ENCODE measurements at places on chromosomes 5 and 9.

- no peak for DNase-seq
Measured at GRCh38 chr5:173564106-173564505, 52.3 kb downstream of the BOD1 start.

- no peak for DNase-seq
Measured at GRCh38 chr5:163509291-163509951, 4.0 kb downstream of the MAT2B start.

DNA sequence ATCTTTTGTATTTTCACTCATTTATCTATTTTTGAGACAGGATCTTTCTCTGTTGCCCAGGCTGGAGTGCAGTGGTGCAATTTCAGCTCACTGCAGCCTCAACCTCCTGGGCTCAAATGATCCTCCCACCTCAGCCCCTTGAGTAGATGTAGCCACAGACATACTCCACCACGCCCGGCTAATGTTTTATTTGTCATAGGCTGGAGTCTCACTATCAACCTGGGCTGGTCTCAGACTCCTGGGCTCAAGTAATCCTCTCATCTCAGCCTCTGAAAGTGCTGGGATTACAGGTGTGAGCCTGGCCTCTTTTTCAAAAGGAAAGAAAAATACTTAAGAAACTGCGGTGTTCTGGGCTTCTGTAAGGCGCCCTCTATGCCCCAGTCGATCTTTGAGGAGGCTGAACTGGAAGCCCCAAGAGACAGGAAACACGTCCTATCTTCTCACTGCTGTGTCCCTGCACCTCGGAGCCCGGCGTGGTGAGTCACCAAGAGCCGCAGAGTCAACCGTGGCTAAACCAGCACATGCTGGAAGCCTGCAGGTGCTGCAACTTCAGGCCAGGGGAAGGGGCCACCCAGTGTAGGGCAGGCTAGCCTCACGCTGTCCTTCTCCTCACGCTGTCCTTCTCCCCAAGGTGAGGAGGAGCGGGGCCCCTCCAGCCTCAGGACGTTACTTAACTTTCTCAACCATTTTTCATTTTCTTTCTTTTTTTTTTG is 15.2 kb upstream of the LHX3 start:
- no peak for DNase-seq

- no peak for DNase-seq
Measured at GRCh38 chr5:11300736-11301135, 539.7 kb upstream of the DAP start.

DNA sequence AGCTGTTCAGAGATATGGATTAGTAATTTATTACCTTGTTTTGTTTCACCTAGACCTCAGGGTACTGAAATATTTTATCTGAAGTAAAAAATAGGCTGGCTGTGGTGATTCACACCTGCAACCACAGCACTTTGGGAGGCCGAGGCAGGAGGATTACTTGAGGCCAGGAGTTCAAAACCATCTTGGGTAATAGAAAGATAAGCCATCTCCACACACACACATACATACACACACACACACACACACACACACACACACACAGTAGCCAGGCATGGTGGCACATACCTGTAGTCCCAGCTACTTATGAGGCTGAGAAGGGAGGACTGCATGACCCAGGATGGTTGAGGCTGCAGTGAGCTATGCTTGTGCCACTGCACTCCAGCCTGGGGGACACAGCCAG is 3.7 kb downstream of the ANXA2R start:
- no peak for DNase-seq

DNA sequence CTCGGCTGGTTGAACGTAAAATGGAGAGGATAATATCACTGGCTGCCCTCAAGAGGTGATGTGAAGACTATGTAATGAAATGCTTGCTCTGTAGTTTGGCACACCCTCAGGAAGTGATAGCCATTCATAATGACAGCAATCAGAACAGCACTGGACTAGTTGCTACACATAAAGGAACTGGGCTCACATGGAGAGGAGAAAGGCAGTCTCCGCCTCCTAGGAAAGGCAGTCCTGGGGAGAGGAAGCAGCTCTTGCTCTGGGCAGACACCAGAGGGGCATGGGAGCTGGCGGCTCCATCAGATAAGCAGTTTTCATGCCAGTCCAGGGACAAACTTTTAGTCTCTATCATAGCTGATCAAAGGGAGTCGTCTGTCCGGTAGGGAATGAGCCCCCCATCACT is 46.9 kb downstream of the ARHGEF37 start:
- DNase-seq, result no peak

DNA sequence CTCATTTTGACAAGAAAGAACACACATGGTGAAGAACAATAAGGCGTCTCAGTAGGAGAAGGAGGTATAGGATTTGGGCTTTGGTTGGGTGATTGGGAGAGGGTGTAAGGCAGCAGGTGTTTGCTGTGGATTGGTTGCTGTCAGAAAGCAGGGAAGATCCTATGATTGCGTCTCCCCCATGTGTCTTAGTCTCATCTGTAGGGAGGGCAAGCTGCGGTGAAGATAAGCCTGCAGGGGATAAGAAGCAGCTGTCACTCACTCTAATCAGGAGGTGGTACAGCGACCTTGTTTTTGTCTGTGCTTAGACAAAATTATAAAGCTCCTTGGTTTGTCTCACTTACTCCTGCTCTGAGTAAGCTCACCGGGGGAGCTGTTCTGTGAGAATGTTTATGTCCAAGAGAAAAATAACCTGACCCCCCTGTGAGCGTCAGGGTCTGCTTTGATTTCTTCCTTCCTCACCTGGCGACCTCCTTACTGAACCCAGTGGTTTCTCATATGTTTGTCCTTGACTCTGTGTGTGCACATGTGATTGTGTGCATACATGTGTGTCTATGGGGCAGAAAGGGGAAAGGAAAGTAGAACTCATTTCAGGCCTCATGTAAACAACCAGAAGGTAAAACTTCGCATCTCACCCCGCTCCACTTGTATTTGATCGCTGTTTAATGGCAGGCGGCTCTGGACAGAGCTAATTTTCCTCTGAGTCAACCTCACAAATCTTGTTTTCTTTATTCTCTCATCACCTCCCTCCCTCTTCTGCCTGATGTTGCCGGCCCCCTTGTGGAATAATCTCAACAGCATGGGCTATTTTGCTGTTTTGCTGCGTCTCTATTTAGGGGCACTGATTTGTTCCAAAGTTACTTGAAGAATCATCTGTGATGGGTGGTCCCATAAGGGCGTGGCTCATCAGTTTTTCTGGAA is 105.6 kb downstream of the TENT4A start:
- DNase-seq, result no peak

GRCh38 chr5:168334280-168334679 is 42.8 kb downstream of the WWC1 start:
- DNase-seq, result peak; percentile 25

- DNase-seq, result no peak
Measured at GRCh38 chr5:159893040-159893695, 23.1 kb upstream of the ADRA1B start.

- no peak for DNase-seq
Measured at GRCh38 chr5:160926428-160926827, 74.4 kb upstream of the ATP10B start.

GRCh38 chr5:158873104-158873503 is 226.6 kb downstream of the EBF1 start:
- DNase-seq, result no peak

DNA sequence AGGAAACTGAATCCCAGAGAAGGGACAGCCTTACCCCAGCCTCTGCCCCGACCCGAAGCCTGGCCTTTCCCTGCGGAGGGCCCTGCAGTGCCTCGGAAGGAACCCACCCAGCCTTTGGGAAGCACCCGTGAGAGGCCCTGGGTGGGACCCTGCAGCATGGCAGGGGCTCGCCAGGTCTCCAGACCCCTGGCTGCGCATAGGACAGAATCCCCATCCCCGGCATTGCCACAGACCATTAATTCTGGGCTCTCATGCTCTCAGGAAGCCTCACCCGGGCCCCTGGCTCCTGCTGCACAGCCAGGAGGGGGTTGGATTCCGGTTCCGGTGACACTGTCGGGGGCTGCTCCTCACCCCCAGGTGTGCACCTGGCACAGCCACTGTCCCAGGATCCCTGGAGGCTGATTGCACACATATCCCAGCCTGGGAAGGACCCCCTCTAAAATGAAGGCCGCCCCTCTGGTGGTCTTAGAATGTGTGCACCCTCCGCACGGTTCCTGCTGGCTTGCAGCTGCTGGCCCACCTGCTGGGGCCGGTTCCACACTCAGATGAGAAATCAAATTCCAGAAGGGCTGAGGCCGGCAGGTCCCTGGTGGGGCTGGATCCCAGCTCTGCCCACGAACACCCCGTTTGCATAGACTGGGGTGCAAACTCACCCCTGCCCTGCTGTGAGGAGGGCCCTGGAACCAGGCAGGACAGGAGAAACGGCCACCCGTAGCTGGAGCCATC is 4.7 kb downstream of the EGFL7 start:
- DNase-seq, result no peak

- DNase-seq, result no peak
Measured at GRCh38 chr9:38281917-38282316, 110.6 kb upstream of the ALDH1B1 start.

- no peak for DNase-seq
Measured at GRCh38 chr5:137856201-137856600, 11.5 kb upstream of the MYOT start.

- no peak for DNase-seq
Measured at GRCh38 chr5:50786073-50786472, 119.6 kb downstream of the PARP8 start.

DNA sequence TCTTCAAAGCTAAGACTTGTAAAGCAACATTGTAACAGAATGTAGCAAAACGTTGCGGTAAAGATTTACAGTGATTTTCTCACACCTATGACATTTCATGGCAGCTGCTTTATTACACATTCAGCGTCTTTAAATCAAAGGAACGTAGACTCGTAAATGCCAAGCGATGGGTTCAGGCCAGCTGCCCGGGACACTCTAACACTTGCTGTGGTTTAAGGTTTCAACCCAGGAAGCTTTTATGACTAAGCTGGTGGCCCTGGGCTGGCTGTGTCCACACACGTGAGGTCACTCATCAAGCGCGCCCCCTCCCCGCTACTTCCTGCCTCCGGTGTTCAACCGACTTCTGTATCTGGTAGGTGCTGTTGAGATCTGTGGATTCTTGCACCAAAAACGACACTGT is 2.5 kb downstream of the SLC6A18 start:
- DNase-seq, result no peak

GRCh38 chr5:151773951-151774350 is 2.2 kb downstream of the G3BP1 start:
- DNase-seq, result no peak

GRCh38 chr5:65305913-65306312 is 175.8 kb downstream of the ADAMTS6 start:
- no peak for DNase-seq

- DNase-seq, result no peak
Measured at GRCh38 chr9:106111039-106111730, 416.8 kb downstream of the TMEM38B start.

- no peak for DNase-seq
Measured at GRCh38 chr5:35608881-35609779, 8.5 kb upstream of the SPEF2 start.

GRCh38 chr9:15867334-15867733 is 314.5 kb downstream of the CCDC171 start:
- no peak for DNase-seq

DNA sequence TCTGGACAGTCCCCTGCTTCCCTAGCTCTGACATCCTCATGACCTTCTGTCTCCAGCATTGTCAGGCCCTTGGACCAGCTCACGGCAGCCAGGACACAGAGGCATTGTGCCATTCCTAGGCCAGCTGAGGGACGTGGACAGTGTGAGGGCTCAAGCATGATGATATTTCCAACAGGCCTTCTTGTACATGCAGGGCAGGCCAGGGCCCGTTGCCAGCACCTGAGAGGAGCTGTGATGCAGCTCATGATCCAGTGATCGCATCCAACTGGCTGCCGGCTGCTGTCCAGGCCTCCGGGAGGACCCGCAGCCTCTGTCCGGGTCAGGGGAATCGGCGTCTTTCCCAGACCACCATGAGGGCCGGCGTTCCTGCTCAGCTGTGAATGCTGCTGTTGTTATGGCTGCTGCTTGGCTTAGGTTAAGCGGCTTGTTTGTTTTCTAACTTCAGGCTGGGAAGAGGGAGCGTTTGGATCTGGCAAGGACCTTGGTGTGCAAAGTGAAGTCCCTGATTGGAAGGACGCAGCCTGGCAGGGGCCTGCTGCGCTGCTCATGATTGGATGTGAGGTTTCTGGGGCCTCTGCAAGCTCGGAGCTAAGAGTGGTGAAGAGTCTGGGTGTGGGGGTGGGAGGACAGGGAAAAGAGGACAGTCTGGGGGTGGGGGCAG is 53.8 kb downstream of the PDZD2 start:
- DNase-seq, result peak; percentile 36

- DNase-seq, result no peak
Measured at GRCh38 chr9:68738358-68738757, 33.3 kb downstream of the PIP5K1B start.

GRCh38 chr5:140336388-140336787 is 10.0 kb downstream of the HBEGF start:
- DNase-seq, result no peak

DNA sequence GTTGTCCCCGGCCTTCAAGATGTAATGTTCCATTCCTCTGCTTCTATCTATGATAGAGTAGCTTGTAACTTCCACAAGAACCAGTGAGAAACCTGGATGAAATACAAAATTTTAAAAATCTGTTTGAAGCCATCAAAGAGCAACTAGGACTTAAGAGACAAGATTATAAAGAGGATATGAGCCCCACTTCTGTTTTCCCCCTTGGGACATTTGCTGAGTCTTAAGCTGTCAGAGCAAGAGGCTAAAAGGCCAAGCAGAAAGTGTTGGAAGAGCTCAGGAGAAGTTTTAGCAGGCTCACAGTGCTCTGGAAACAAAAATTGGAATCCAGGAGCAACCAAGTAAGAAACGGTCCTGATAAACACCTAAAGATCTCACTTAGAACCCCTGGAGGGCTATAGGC is 76.1 kb downstream of the ADRB2 start:
- no peak for DNase-seq

DNA sequence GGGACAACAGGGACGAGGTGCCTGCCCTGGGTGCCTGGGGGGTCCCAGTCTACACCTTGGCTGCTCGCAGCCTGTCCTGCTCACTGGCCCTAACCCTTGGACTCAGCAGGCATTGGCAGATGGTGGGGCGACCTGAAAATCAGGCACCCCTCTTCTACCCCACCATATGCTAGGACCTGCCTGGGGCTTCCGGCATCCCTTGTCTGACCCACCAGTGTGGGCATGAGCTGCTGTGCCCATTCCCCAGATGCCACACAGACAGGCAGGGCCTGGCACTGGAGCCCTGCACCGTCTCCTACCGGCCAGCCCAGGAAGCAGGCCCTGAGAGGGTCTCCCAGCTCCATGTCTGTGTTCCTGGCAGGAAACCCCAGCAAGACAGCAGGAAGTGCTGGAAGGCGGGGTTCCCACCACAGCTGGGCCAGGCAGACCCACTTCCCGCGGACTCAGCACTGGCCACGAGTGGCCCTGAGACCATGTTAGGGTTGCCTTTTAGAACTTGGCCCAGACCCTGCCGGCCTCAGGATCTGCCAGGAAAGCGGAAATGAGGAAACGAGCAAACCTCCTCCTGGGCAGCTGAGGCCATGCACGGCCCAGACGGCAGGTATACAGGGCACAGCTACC is 3.1 kb downstream of the NINJ1 start:
- peak; percentile 65 for DNase-seq

Measured in head of caudate nucleus (tissue), 42 donors.